Foreskin fibroblast (primary cell): ENCODE measurements at places on chromosomes 2 and 18.

GRCh38 chr2:64063924-64064331 is 44.7 kb upstream of the VPS54 start:
- peak; percentile 47 for DNase-seq

- DNase-seq, result no peak
Measured at GRCh38 chr2:17804358-17804757, 11.9 kb upstream of the MSGN1 start.

DNA sequence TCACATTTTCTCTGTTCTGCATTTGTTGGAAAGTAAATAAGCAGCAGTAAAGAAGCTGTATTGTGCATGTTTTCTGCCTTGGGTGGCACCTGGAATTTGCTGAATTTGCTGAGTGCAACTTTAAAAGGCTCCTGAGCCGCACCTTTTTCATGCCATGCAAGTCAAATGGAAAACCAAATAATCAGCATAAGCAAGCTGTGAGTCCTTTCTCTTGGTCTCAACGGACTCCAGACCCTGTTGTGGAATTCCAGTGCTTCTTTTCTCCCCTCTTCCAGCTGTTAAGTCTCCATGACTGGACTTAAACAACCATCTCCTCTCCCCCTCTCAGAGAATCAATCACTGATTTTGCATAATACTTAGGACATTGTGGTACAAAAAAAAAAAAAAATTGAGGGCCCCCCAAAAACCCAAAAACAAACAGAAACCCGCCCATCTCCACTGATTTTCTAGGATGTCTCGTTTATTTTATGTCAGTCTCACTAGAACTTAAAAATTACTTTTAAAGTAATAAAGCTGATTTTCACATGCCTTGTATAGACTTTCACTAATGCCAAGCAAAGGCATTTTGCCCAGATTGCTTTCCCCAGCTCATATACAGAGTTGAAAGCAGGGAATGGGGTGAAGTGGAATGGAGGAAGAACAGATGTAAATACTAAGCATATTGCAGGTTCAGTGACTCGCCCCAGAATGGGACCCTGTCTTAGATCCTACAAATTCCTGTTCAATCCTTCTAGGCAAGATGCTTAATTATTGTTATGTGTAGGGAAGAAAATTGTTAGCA is 5.1 kb upstream of the CETN1 start:
- no peak for DNase-seq

DNA sequence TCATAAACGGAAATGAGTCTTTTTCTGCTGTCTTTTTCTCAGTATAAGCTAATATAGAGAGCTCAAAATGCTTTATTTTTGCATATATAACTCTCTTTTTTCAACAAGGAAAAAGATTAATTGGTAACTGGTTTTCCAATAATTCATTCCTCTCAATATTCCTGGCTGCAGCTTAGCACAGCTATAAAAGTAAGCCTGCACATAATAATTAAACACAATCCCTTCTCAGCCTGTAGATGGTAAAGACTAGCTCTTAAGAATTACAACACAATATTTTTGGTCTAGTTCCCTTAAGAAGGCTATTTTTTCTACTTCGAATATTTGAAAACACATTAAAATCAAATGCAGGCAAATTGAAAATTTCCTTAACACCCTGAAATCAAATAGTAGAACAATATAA is 258.0 kb downstream of the DOK6 start:
- DNase-seq, result no peak

DNA sequence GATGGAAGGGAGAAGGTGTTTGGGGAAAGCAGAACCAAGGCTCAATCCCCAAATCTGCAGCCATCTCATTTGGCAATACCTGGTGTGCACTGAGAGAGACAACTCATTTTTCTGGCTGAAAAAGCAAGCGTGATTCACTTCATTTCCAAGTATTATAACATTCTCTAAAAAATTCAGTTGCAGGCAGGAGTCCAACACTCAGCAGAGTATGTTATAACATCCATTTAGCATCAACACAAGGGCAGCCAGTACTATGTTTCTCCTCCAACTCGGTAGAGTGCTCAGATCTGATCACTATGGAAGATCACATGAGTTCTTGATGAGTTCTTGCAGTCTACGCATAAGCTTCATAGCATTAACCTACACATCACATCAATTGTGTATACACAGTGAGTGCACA is 99.4 kb upstream of the PID1 start:
- peak; percentile 28 for DNase-seq

DNA sequence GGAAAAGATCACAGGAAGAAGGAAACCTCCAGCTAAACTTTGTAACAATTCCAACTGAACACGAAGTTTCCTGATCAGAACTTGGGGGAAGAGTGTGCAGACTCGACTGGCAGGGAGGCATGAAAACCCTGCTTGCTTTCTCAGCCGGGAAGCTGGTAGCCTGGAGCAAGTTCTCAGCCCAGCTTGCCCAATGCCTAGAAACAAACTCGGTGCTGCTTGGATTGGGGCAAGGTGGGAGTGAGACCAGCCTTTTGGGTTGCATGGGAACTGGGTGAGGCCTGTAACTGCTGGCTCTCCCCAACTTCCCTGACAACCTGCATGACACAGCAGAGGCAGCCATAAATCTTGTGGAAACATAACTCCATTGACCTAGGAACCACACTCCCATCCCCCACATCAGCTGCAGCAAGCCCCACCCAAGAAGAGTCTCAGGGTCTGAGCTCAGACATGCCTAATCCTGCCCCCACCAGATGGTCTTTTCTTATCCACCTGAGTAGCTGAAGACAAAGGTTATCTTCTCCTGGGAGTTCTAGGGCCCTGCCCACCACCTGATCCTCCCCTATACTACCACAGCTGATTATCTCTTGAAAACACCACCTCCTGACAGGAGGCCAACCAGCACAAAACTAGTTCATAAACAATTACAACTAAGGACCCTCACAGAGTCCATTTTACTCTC is 1859.7 kb upstream of the CELF4 start:
- no peak for DNase-seq

GRCh38 chr2:45741161-45741850 is 89.8 kb downstream of the PRKCE start:
- peak; percentile 52 for DNase-seq

GRCh38 chr2:119873350-119874315 is 113.9 kb downstream of the PTPN4 start:
- no peak for DNase-seq

DNA sequence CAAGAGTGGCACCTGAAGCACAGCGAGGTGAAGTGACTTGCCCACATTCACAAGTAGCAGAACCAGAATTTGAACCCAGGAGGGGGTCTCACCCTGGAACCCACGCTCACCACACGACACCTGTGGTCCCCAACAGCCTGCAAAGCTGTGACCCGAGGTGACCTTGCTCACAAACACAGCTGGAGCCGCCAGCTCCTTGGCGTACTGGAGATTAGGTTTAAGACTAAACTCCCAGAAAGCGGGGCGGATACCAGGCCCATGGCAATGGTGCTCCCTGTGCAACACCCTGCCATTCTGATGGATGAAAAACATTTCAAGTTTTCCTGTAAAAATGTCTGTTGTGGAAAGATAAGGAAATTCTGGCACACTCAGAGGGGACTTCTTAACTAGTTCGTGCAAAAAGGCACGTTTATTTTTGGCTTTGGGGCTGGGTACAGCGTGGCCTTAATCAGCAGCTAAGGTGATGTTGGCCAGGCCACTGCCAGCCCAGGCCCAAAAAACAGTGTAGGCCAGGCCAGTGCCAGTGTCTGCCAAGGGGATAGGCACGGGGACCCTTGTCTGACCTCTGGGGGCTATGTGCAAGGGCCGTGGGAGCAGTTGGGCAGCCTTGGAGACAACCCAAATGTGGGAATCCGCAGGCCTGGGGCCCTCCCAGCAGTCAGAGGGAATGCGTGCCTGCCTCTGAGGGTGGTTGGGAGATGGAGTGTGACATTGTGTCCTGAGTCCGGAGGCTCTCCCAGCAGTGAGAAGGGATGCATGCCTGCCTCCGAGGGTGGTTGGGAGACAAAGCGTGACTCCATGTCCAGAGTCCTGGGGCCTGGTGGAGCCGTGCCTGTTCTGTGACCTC is 185.0 kb upstream of the HS6ST1 start:
- DNase-seq, result no peak

DNA sequence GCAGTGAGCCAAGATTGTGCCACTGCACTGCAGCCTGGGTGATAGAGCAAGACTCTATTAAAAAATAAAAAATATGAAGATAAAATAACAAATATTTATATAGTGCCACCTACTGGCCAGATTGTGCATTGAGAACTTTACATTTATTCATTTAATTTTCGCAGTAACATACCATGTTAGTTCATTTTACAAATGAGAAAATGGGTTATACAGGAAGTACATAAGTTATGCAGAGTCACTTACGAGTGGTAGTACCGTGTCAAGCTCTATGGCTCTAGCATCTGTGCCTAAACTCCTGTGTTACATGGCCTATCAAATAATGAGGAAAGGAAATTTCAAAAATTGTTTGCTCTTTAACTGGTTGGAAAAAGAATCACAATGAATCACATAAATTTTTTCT is 27.9 kb downstream of the RIF1 start:
- DNase-seq, result peak; percentile 31

DNA sequence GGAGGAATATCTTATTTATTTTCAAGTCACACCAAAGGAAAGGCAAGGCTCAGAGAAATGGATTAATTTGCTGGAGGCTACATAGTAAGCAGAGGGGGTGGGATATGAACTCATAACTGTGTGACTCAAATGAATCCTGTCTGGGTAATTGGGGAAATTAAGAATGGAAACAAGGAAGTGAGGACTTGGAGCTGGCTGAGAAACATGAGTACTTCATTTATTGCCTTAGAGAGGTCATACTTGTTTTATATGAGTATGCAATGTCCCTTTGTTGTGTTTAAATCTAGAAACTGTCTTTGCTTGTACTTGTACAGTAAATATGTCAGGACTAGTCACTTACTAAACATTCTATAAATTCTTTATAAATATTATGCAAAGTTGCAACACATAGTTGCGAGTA is 2166.7 kb upstream of the PIK3C3 start:
- DNase-seq, result no peak

GRCh38 chr2:30301551-30301950 is 70.2 kb downstream of the LBH start:
- peak; percentile 14 for DNase-seq

DNA sequence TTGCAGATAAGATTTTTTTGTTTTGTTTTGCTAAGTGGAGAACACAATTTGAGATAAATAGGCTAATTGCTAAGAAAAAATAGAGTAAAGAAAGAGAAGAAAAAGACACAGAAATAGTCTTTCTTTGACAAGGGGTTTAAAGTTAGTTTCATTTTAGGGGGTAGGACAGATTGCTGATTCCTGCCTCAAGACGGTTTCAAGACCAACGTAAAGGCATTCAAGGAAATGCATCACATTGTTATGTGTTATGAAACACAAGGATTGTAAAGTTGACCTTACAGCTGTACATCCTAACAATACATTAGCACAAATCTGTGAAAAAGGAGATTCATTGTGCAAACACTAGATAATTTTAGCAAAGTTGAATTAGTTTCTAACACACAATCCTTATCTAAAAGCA is 22.7 kb upstream of the ETAA1 start:
- no peak for DNase-seq

DNA sequence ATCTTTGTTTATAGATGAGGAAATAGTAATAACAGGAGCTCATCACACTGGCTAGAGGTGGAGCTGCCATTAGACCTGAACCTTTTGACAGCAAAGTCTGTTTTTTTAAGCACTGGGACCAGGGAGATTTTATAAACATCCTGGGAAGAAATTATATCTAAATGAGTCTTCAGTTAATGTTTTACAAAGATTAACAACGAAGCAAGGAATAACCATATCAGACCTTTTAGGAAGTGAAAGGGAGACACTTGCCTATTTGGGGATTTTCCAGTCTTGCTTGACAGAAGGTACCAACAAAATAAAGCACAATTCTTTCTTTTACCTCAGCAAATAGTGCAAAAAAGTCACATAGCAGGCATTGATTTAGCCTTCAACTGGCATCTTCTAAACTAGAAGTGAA is 777.0 kb downstream of the CPS1 start:
- DNase-seq, result no peak

DNA sequence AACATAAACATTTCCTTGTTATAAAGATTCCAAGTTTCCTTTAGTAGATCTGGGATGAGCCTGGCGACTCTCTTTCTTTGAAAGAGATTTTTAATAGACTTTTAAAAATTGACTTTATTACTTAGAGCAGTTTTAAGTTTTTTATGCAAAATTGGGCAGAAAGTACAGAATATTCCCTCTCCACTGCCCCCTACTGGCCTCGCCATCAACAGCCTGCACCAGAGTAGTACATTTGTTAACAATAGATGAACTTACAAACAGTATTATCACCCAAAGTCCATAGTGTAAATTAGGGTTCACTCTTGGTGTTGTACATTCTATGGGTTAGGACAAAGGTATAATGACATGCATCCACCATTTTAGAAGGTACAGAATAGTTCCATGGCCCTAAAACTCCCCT is 3.9 kb downstream of the MAP3K19 start:
- peak; percentile 36 for DNase-seq

GRCh38 chr2:55014962-55015939 is 35.0 kb downstream of the RTN4 start:
- peak; percentile 89 for DNase-seq

- no peak for DNase-seq
Measured at GRCh38 chr2:230614913-230615332, 97.7 kb upstream of the CAB39 start.

DNA sequence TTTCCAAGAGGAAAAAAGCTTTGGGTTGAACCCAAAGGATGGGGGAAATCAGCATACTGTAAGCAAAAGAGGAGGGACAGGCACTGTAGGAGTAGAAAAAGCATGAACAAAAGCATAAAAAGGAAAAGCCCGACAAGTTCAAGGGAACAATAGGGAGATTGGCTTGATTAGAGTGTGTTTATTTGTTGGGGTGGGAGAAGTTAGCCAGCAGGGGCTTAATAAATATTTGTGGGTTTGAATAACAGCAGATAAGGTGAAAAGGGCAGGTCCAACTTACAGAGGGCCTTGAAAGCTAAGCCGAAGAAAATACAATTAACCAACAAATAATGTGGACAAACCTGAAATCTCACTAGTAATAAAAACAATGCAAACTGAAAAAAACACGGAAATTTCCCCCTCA is 126.7 kb downstream of the THADA start:
- no peak for DNase-seq

DNA sequence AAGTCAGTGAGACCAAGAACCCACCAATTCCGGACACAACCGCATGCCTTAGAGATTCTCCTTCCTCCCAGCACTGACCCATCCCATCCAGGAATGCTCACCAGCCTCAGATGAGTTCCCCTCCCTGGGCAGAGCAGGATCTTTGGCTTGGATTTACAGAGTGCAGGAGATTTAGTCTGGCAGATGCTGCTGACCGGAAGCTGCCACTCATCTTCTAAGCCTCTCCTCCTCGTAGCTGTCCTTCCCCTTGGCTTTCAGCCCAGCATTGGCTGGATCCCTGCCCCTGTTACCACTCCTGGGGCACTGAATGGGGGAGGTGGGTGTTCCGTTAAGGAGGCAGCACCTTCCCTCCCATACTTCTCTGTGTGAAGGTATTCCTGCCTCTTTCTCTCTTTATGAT is 53.2 kb downstream of the VWA3B start:
- no peak for DNase-seq

GRCh38 chr2:207933396-207934065 is 91.8 kb downstream of the PLEKHM3 start:
- no peak for DNase-seq

DNA sequence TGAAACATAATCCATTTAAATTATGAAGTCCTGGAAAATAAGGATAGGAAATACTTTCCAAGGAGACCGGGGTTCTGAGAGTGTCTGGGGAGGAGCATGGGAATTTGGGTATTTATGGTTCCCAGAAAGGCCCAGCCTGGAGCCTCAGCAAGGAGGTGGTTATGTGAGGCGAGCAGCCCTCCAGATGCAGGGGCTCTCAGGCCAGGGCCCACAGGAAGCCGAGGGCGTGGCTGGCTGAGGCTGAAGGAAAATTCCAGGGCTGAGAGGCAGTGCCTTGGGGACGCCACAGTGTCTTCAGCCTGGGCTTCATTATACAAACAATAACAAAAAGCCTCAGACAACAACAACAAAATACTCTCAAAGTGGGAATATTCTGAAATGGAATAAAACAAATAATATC is 86.9 kb upstream of the SERPINE2 start:
- DNase-seq, result no peak
